ENCODE measurements at places on chromosomes 7 and 10.
A peak's percentile ranks its signal among the peaks of the same experiment; 100 is the strongest.

DNA sequence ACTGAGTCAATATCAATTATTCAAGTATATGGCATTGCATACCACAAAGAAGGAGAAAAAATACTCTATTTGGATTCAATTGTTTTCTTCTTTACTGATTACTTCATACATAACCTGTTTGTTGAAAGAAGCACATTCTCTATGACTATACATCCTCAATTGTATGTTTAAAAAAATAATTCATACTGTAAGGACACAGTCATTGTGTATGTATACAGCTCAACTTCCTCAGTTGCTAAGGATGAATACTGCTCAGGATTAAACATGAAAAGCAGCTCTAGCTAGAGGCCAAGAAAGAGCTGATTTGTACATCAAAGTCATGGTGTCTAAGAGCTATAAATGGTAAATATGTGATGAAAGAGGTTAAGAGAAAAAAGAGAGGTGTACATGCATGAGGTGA, 15.8 kb upstream of the BPGM start:
- no peak for DNase-seq

DNA sequence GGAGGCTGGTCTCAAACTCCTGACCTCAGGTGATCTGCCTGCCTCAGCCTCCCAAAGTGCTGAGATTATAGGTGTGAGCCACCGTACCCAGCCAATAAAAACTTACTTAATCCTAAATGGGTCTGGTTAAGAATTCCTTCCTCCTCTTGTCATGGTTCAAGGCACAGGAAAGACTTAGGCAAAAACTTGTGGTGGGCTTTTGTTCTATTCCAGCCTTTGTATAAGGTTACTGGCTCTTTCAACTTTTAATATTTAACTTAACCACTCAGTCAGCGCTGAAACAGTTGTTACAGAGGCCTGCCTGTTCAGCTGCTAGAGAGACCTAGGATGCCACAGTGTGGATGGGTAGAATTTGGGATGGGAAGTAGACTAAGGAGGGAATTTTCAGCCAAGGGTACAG, 28.1 kb upstream of the GARS1 start:
- no peak for DNase-seq

GRCh38 chr10:91562839-91563581, 69.9 kb downstream of the PPP1R3C start:
- no peak for DNase-seq

GRCh38 chr10:344582-345200, 209.4 kb downstream of the ZMYND11 start:
- no peak for DNase-seq

DNA sequence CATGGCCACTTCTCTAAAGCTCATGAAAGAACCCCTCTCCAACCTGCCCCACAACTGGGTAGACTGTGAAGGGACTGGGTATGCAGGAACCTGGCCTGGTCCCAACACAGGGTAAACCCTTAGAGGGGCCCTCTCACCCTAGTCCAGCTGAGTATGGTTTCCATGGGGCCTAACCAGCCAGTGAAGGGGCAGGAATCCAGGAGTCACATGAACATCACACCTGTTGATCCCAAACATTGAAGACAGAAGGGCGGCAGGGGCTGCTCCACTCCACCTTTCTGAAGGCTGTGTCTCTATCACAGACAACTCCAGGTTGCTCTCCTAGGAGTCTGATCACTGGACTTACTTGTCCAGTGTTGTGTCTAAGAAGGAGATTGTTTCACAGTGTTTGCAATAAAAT, 30.8 kb downstream of the GRID1 start:
- no peak for DNase-seq

DNA sequence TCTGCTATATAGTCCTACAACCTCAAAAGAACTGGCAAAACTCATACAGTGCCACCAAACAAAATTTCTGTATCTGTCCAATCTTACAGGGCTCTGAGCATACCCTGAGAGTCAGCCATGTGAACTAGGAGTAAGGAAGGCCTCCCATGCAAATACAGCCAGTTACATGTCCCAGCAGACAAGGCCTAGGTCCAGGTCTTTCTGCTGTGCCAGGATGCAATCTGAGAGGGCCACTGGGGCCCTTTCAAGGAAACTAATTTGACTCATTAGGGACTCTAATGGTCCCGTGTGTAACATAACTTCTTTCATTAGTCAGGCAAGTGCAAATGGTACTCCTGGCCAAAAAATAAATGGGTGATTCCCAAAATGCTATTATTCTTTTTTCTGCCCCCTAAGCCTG, 17.9 kb upstream of the HIBADH start:
- no peak for DNase-seq

GRCh38 chr7:6650521-6651011, 13.4 kb downstream of the ZNF316 start:
- no peak for DNase-seq

DNA sequence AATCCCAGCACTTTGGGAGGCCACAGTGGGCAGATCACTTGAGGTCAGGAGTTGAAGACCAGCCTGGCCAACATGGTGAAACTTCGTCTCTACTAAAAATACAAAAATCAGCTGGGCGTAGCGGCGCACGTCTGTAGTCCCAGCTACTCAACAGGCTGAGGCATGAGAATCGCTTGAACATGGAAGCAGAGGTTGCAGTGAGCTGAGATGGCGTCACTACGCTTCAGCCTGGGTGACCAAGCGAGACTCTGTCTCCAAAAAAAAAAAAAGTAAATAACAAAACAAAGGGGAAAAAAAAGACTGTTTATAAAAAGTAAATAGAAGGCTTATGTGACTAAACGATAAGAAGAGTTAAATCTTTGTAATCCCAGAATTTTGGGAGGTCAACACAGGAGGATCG, 15.0 kb upstream of the DNMBP start:
- DNase-seq: no peak

- no peak for DNase-seq
Observed at GRCh38 chr7:91310830-91311460, 46.7 kb downstream of the FZD1 start.

DNA sequence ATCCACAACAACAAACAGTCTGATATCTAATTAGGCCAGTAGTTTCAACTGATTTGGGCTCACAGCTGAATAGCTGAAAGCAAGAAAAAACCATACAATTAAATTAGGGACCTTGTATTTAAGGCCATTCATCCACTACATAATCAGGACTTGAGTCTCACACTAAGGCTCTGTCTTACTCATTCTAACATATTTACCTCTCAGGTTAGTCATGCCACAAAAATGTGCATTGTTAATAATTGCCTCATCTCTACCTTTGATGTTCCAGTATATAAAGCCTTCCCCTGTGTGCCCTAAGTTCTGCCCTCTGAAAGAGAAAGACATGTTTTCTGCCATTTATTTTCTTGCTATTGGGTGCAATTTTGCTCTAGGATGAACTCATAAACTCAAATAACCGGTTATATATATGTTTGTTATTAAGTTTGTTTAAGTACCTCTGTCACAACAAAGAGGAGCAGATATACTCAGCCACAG, 5.3 kb upstream of the C1GALT1 start:
- DNase-seq: peak; percentile 53

- DNase-seq: no peak
Observed at GRCh38 chr7:3196629-3197400, 104.2 kb upstream of the SDK1 start.

DNA sequence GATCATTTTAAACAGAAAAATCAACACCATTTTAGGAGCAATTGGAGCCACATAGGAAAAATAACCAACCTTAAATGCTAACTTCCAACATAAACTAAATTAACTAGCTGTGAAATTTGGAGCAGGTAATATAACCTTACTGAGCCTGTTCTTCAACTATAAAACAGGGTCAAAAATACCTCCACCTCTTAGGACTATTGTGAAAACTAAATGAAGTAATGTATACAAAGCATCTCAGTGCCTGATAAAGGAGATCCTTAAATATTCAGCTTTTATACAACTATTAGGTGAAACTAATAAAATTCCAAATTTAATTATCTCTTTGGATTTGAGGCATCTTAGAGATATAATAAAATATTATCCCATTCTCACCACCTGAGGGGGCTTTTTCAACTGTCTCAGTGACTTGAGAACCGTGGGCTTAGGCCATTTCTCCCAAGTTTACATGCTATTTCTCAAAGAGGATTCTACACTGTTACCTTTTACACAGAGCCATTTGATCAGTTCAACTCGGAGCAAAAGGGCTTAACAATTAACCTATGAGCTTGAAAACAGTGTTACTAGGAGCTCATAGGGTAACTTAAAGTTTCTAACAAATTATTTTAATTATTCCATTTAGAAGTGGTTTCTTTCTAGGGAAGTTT, 165.0 kb upstream of the ASAH2 start:
- peak; percentile 23 for DNase-seq

- no peak for DNase-seq
Observed at GRCh38 chr7:94111009-94111408, 106.9 kb upstream of the BET1 start.

GRCh38 chr10:4093438-4093837, 308.4 kb upstream of the KLF6 start:
- DNase-seq: no peak

DNA sequence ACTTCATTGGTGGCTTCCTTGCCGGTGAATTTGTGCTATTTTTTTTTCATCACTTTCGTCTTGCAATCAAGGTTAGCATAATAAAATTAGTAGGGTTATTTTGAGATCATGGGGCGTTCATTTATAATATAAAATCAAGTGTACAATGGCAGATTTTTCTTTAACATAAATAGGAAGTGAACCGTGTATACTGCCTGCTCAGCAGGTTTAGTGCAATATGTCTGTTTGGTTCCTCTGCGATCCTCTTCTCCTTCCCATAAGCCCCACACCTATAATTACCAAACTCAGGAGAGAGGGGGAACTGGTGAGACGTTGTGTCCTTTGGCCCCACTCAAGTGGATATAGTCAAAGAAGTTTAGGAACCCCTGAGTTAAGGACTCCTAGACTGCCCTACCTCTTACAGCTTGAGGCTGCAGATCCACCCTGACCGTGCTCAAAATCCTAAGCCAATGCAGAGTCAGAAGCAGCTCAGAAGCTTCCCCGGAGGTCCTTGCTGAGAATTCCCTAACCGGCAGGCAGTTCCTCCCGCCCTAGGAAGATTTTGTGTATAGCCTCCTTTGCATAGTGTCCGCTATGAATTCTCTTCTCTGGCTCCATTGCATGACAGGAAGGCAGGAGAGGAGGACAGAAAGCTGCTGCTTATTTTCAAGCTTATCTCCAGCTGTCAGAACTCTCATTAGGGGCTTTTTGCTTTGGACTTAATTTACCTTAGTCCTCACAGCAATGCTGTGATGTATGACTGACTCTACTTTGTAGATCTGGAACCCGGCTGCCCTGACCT, 41.5 kb downstream of the PYROXD2 start:
- no peak for DNase-seq

DNA sequence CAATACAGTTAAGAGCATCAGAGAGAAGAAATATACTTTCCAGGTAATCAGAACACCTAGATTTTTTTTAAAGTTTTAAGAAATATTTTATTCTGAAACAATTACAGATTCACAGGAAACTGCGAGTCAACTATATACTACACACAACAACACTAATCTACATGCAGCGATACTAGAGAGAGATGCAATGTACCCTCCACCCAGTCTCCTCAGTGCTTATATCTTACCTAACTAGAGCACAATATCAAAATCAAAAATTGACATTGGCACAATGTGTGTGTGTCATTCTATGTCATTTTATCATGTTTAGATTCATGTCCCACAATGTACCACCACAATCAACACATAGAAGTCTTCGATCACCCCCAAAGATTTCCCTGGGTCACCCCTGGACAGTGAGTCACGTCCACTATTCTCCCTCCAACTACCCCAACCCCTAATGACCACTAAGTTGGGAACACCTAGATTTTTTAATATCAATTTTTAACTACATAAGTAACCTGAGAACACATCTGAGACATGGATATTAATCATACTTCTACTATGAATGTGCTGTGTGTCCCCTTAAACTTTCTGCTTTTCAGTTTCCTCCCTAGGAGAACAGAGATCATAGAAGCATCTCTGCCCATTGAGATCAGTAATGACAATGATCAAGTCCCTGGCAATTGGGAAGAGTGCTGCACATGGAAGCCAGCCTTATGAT, 86.5 kb downstream of the GSAP start:
- DNase-seq: no peak

DNA sequence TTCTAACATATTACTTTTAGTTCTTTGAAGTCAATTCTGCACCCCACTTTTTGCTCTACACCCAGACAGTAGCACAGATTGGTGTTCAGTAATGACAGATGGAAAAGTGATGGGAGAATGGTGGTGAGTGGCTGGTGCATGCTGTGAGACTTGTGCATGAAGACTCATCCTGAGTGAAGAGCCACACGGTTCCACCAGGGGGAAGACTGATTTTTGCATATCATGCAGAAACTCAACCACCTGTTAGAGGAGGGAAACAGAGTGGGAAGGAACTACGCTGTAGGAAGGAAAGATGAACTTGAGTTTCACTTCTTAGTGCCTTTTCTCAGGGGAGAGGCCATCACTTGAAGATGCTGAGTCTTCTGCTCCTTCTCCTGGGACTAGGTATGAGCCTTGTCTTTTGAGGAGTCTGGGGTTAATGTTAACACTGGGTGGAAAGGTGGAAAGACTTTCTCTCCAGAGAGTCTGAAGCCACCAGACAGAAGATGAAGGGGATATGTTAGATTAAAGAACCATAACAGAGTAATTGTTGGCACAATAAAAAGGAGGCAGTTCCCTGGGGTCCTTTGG, 9.3 kb upstream of the PRSS1 start:
- no peak for DNase-seq

- DNase-seq: no peak
Observed at GRCh38 chr7:110677405-110677804, 413.5 kb upstream of the LRRN3 start.

- no peak for DNase-seq
Observed at GRCh38 chr7:158811461-158811860, 17.8 kb downstream of the ESYT2 start.

DNA sequence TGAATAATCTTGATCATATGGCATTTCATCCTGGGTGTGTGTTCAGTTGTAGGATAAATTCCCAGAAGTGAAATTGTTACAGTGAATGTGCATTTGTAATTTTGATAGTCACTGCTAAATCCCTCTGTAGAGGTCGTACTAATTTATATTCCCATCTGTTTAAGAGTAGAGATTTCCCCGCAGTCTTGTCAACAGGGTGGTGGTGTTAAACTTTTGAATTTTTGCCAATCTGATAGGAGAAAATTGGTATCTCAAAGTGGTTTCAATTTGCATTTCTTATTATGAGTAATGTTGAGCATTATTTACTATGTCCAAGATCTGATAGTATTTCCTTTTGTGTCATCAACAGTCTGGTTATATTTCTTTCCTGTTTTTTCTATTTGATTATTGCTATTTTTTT, 101.7 kb downstream of the AUTS2 start:
- no peak for DNase-seq

GRCh38 chr10:31646519-31646918, 282.1 kb downstream of the ARHGAP12 start:
- no peak for DNase-seq

GRCh38 chr10:123890756-123891143, 857 bp downstream of the CPXM2 start:
- DNase-seq: peak; percentile 31

GRCh38 chr7:296373-296945, 6.5 kb downstream of the FOXL3 start:
- DNase-seq: no peak
